Activated CD4-positive, alpha-beta T cell treated with anti-CD3 and anti-CD28 coated beads, Interleukin-2, amount 50 U/mL, for 48 hours (primary cell): ENCODE measurements at places on chromosomes 2 and 18.

DNA sequence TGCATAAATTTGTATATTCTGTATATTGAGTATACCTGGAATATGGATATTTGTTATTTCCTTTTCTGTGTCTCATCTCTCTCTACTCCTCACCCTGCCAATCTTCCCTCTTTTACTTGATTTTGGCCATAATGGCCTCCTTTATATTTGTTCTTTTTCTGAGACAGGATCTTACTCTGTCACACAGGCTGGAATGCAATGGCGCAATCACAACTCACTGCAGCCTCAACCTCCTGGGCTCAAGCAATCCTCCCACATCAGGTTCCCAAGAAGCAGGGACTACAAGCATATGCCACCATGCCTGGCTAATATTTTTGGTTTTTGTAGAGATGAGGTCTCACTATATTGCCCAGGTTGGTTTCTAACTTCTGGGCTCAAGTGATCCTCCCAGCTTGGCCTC lies 30.5 kb downstream of the PREPL start:
- DNase-seq, result no peak

GRCh38 chr2:25041307-25041927 lies 459 bp upstream of the EFR3B start:
- DNase-seq, result peak; percentile 22

- DNase-seq, result no peak
Measured at GRCh38 chr2:233546774-233547173, 19.8 kb downstream of the USP40 start.

DNA sequence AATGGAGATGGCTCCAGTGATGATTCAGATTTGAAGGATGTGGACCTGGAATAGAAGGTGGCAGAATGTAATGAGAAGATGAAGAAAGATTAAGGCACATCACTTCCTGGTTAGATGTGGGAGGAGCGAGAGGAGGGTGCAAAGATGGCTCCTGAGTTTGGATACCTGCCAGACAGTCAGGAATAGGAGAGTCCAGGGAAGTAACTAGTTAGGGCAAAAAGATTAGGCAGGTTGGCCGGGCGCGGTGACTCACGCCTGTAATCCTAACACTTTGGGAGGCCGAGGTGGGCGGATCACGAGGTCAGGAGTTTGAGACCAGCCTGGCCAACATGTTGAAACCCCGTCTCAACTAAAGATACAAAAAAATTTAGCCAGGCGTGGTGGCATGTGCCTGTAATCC lies 5.6 kb downstream of the C2orf74 start:
- no peak for DNase-seq

- no peak for DNase-seq
Measured at GRCh38 chr18:79781331-79781941, 16.3 kb upstream of the KCNG2 start.

DNA sequence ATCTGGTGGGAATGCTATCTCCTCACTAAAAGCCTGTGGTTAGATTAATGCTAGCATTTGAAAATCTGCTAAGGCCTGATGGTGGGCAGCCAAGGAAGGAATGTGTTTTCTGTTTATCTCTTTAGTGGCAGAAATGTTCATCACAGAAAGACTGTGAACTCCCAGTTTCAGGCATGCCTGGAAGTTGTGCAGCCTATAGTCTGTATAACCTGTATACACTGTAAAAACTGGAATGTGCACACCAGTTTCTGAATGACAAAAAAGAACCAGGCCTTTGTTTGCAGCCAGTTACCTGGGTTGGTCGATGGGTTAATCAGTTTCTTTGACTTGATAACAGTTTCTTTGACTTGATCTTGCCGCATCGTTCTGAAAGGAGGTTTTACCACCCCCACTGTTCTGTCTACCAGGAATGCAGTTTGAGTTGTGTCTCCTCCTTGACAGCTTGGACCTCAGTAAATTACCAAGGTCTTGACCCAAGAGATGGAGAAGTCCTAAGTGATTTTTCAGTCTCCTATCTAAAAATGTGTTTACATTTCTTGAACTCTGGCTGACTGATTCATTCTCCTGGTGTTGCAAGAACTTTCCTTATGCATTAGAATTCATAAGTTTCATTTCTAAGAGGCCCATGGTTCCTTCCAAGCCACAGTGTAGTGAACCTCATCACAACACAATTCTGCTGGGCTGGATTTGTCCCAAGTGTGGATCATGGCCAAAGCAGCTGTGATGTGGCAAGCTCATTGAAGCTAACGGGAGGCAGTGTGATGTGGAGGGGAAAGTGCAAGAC lies 62.2 kb downstream of the KIAA2012 start:
- DNase-seq, result no peak

DNA sequence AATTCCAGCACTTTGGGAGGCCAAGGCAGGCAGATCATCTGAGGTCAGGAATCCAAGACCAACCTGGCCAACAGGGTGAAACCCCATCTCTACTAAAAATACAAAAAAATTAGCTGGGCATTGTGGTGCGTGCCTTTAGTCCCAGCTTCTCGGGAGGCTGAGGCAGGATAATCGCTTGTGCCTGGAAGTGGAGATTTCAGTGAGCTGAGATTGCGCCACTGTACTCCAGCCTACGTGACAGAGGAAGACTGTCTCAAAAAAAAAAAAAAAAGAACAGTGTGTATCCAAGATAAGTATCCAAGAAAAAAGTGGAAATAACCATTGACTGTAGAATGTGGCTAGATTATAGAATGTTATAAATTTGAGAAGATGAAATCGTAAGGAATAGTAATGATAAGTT lies 142.1 kb downstream of the FAM124B start:
- DNase-seq, result no peak

DNA sequence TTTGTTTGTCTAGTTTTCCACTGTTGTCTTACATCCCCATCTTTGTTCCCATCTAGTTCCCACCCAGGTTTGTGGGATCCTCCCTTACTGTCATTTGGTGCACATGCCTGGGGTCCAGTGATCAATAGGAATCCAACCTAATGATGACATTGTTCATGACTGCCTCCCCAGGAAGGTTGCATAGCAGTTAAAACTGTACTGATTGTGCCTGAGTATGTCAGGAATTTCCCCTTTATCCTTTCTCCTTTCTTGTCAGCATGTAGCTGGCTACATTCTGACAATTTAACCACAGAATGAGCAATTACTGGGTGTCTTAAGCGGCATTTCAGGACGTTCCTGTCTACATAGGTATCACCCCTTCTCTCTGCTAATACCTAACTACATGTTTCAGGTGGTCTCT lies 653.0 kb downstream of the CNTNAP5 start:
- DNase-seq, result no peak

- no peak for DNase-seq
Measured at GRCh38 chr2:120858361-120859106, 122.9 kb downstream of the GLI2 start.

DNA sequence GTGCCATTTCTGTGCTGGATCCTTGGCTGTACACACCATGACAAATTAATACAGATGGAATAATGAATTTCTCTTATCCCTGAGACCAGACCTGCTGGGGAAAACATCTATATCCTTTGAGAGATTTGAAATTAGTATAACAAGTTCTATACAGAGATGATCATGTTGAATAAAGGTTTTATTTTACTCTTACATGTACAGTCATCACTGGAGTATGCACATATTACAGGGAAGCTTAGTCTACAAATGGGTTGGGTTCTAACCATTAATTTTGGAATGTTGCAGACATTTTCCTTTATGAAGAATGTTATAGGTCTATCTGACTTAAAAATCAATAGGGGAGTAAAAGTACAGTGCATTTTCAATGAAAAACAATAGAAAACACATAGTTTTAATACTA lies 29.9 kb upstream of the MMADHC start:
- no peak for DNase-seq

DNA sequence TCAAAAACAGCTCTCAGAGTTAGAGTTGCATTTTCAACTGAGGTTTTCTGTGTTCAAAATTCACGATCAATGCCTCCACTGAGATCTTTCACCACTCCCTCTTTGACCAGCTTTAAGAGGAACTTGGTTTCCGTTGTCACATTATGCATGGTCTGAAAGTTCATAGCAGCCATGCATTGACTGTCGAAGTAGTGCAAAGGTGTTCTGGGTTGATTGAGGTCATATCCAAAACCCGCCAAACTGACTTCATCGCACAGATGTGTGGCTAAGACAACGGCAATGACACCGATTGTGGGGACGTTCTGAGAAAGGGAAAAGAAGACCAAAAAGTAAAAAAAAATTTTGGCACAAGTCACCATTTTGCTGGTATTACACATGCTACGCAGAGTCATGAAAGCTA lies 48.7 kb downstream of the ST3GAL5 start:
- DNase-seq, result no peak

DNA sequence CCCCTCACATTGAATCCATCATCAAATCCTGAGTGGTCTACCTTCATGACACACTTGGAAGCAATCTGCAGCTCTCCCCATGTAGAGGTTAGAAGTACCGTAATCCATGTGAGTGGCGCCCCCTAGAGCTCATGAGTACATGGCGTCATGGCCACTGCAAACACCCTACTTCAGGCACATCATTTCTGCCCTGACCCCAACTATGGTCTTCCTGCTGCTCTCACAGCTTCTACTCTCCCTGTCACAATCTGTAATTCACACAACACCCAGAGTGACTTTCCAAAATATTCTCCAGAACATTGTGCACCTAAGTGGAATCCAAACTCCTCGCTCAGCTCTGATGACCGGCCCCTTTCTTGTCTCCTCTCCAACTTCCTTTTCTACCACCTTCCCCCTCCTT lies 141.9 kb downstream of the ANKRD44 start:
- DNase-seq, result peak; percentile 83

GRCh38 chr2:86566821-86567190 lies 3.6 kb upstream of the CHMP3 start:
- no peak for DNase-seq

DNA sequence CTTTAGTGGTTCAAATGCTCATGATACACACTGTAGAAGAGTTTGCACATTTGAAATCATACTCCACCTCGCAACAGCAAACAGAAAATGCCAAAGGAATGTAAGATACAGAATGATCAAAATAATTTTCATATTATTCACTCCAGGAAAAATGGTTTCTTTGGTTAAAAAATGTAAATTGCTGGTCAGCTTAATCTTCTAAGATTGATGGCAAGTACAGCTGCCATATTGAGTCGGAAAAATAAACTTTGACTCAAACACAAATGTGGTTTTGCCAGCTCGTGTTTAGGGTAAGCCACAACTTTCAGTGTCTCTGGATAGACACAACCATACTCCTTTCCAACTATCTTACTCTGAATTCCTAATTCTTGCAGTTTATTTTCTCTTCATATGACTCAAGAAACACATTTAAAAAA lies 154.9 kb upstream of the SMIM21 start:
- DNase-seq, result no peak

DNA sequence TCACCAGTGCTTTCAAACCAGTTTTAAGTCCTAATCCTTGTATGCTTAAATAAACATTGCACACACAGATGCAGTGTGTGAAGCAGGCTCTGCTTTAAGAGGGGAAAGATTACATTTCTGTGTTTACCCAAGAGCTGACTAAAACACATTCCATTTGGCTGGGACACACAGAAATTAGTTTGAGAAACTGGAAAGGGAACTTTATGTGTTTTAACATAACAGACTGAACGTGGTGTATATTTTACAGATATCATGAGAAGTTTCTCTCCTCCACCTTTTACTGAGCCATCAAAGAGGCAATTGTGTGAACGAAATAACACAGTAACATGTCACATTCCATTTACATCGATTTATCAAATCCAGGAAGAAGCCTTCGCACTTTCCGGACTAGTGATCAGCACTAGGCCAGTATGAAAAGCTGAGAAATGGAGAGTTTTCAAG lies 121.8 kb downstream of the MAIP1 start:
- DNase-seq, result no peak

- DNase-seq, result no peak
Measured at GRCh38 chr2:129103936-129104878, 785.5 kb upstream of the HS6ST1 start.

GRCh38 chr2:175439416-175439815 lies 257.9 kb upstream of the ATP5MC3 start:
- DNase-seq, result no peak

DNA sequence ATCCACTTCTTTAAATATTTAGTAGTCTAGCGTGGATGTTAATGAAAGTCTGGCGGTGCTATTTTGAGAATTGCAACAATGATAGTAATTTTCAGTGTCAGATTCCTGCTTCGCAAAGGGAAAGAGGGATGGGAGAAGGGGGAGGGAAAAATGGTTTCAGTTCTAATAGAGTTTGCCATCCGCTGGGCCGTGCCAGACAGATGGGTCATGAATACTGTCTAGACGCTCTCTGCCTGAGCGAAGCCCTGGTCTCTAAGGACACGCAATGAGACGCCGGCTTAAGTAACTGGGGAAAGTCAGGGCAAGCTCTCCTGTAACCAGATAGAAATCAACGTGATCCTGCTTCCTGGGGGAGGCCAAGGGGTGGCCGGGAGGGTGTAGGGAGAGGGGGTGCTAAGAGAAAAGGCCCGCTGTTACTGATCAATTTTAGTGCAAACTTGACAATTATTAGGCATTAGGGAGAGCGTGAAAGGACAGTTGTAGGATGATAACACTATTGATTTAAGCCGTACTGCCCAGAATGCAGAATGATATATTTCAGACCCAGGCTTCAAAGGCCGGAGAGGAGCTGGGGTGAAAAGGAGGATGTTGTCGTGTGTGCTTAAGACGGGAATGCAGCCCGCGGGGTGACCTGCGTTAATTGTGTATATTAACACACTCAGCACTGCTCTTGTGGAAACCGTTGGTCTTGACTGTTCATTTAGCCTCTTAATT lies 229.2 kb downstream of the LDLRAD4 start:
- no peak for DNase-seq

DNA sequence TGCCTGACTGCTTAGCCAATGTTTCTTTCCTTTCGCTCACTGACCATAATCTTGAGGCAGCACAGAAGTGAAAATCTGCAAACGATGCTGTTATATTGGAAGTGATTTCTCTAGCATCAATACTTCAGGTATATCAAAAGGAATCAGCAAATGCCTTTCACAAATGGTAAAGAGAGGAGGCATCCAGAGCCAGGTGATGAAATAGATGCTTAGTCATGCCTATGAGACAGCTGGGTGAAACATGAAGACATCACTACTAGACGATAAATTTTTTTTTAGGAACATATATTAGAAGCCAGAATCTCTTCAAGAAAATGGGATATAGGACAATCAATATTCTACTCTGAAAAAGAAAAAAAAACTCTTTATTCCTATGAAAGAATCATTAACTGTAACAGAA lies 249.2 kb upstream of the SLC39A10 start:
- no peak for DNase-seq

- no peak for DNase-seq
Measured at GRCh38 chr2:69837533-69837932, 8.1 kb downstream of the GMCL1 start.

DNA sequence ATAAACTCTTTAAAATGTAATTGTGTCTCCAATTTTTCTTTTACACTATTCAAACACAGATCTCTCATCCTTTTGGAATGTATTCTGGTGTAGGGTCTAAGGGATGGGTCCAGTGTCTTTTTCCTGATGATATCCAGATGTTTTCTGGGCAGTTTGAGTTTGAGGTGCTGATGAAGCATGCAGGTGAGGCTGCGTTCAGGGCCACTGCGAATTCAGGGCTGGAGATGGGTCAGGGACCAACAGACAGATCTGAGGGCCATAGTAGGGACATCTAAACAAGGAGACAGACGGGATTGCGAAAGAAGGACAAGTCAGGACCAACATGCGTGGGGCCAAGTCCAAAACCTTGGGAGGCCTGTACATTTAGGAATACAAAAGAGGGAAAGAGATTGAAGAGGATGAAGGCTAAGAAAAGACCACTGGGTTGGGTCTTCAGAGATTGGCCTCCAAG lies 70.2 kb downstream of the ACAA2 start:
- DNase-seq, result no peak
